ENCODE measurements at places on chromosomes 7 and 10. TPM values are rescaled to one million over a fixed set of nuclear protein-coding genes. Genes with fewer than 3 reads are reported as not detected.

Gene KIAA1217
- 7.5 TPM for total RNA-seq

Gene PRLHR
- not detected for total RNA-seq

Gene TIAL1
- total RNA-seq, result 38.3 TPM

GRCh38 chr7:28658381-28658780 lies 246.1 kb downstream of the CREB5 start:
- DNase-seq, result no peak

DNA sequence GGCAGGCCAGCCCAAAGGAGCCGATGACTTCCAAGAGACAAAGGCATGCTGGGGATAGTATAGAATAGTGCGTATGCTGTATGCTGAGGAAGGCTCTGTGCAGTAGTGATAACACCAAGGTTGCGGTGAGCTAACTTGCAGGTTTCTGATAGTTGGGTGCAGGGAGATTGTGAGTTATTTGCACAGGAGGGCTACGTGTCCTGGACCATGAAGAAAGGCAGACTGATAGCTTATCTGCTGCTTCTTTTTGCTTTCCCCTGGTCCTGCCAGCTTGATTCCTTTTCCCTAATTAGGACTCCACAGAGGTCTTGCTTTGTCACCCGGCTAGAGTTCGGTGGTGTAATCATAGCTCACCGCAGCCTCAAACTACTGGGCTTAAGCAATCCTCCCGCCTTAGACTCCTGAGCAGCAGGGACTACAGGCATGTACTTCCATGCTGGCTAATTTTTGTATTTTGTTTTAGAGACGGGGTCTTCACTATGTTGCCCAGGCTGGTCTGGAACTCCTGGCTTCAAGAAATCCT lies 43.9 kb upstream of the ARHGAP12 start:
- no peak for DNase-seq

Gene TBRG4
- total RNA-seq, result 55.1 TPM

Gene INHBA
- total RNA-seq, result 0.60 TPM

Gene GNGT1
- not detected for total RNA-seq

Gene CRPPA
- total RNA-seq, result 2.0 TPM

GRCh38 chr10:102396730-102397151 lies 1.2 kb downstream of the NFKB2 start:
- DNase-seq, result no peak

GRCh38 chr7:47895026-47895425 lies 53.2 kb downstream of the PKD1L1 start:
- no peak for DNase-seq

DNA sequence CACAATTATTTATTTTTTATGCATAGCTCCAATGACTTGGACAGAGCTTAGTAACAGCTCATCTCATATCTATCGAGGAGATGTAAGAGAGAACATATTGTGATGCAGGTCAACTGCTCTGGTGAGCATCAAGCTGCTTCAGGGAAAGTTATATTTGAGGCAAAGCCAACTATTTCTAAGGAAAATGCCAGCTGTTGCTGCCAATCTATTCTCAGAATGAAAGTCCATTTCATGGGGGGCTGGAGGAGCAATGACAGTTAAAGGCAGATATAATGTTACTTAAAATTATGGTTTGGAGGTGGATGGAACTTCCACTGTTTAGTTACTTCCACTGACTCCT lies 424.8 kb downstream of the KIF20B start:
- DNase-seq, result no peak

DNA sequence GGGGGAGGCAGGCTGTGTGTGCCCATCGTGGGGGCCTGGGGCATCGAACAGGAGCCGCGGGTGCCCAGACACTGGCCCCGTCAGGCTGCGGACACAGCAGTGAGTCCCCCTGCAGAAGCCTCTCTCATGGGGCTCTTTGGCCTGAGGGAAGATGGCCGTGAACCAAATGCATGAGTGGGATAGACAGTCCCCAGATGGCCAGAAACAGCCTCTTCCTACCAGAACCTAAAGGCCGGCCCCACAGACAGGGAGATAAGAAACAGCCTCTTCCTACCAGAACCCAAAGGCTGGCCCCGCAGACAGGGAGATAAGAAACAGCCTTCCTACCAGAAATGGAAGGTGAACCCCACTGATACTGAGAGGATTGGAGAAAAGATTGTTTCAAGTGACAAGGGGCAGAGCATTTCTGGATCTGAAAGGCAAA lies 16.6 kb downstream of the IDI2 start:
- DNase-seq, result no peak

Gene SLC13A1
- not detected for total RNA-seq

Gene ATAD1
- total RNA-seq, result 38.3 TPM

DNA sequence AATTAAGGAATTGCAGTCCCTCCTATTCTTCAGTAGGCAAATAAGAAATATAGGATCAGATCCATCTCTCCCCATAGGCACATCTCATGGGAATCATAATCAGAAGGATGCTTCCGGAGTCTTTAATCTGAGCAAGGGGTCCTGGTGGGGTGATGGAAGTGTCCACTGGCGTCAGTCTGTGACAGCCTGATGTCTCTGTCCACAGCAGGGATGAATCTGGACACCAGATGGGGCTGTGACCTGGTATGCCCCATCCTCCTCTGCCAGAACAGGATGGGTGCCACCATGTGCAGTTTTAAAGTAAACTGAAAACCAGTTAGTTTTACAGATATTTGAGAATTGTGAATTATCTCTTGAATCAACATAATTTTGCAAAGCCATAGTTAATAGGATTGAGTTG lies 148.7 kb downstream of the C1GALT1 start:
- DNase-seq, result no peak

Gene CHN2
- total RNA-seq, result 6.5 TPM

DNA sequence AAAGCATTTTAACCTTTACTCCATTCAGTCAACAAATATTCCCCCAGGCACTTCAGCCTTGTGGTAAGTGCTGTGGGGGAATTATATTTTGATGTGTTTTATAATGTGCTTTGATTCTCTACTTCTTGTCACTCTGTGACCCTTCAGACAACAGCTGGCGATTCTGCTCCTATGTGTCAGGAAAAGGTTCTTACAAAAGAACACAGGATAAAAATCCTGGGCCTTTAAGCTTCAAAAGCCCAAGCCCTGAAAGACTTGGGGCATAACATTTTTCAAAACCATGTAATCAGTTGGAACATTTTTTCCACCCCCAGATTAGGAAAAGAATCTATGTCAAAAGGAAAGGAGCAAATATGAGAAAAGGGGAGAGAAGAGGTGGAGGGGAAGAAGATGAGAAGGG lies 37.8 kb upstream of the LRRC17 start:
- DNase-seq, result no peak

DNA sequence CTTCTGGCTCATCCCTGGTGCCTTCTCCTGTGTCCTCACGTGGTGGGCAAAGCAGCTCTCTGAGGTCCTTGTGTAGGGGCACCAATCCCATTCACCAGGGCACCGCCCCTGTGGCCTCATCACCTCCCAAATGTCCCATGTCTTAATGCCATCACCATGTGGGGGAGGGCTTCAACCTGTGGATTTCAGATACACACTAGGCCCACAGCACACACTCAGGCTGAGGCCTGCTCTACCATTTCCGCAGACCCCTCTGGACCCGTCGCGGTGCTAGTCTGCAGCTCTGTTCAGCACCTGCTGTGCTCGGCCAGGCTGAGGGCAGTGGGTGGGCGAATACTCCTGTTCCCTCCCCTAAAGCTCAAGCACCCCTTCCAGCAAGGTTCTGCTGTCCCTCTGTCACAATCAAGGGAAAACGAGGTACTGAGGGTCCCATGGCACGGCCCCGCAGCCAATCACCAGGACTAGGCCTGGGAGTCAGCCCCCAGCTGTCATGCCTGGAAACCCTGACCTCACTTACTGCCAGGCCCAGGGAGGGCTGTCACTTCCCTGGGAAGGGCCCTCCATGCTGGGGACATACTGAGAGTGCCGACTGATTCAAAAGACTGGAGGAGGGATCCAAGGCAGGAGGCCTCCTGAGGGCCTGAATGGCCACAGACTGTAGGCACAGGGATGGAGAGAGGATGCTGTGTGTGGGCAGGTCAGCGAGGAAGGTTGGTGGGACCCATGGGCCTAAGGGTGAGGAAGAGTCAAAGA lies 123.8 kb upstream of the RET start:
- DNase-seq, result no peak

- no peak for DNase-seq
Observed at GRCh38 chr10:65556006-65556405, 1369.8 kb upstream of the LRRTM3 start.

- DNase-seq, result no peak
Observed at GRCh38 chr10:74683621-74684364, 142.6 kb upstream of the KAT6B start.

All from dermis blood vessel endothelial cell (primary cell).